ENCODE measurements at places on chromosomes 12 and 14.

DNA sequence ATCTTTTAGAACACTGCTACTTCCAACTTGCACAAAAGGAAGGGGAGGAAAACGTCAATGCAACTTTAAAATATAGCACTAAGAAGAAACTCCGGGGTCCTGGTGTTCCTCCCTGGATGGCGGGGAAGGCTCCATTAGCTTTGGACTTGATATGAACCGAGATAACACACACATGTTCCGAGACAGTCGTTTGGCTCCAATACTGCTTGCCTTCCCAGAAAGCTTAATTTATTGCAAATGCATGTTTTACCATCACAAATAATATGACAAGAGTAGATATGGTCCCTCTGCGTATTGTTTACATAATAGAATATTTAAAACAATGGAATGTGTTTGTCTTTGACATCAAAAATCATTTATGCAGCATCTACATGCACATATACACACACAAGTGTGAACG lies 87.6 kb upstream of the CLMN start:
- no peak for DNase-seq

DNA sequence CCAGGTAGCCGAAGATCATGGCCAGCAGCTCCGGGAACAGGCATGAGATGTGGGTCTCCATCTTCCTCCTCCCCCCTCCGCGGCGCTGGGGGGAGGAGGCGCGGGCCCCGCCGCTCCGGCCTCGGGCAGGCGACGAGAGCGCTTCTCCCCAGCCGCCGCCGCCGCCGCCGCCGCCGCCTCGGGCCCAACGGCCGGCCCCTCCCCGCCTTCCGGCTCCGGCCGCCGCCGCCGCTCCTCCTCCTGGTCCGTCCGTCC lies 448 bp downstream of the FBXL14 start:
- DNase-seq = no peak

- no peak for DNase-seq
Measured at GRCh38 chr12:69334158-69334557, 14.0 kb upstream of the LYZ start.

DNA sequence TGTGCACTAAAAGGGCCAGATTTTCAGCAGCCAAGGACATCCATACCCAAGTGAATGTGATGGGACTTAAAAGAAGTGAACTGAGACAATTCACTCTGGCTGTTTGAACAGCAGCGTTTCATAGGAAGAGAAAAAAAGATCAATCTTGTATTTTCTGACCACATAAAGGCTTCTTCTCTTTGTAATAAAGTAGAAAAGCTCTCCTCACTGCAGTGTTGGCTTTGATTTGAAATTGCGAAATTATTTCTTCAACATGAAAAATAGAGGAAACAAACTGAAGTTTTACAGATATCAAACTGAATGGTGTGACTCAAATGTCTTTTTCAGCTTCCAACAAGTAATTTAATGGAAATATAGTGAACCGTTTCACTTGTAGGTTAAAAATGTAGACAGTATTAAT lies 11.3 kb upstream of the KCNMB4 start:
- no peak for DNase-seq

- DNase-seq = no peak
Measured at GRCh38 chr14:47626151-47627035, 49.0 kb downstream of the MDGA2 start.

- DNase-seq = no peak
Measured at GRCh38 chr14:32925439-32925838, 13.2 kb upstream of the NPAS3 start.

DNA sequence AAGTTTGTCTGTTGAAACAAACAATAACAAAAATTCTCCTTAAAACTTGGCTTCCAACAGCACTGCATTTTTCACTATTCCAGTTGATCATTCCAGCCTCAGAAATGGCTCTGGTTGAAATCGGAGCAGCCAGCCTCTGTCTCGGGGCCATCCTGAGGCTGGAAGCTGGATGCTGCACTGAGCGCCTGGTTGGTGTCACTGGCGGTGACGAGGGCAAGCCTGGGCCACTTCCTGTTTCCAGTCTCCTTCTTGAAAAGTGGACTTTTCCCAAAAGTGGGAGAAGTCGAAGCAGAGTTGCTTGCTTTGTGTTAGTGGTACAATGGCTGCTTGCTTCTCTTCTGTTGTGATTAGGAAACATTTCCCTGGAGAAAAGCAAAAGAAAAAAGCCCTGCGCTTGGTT lies 48.7 kb downstream of the CCDC92 start:
- DNase-seq = no peak

DNA sequence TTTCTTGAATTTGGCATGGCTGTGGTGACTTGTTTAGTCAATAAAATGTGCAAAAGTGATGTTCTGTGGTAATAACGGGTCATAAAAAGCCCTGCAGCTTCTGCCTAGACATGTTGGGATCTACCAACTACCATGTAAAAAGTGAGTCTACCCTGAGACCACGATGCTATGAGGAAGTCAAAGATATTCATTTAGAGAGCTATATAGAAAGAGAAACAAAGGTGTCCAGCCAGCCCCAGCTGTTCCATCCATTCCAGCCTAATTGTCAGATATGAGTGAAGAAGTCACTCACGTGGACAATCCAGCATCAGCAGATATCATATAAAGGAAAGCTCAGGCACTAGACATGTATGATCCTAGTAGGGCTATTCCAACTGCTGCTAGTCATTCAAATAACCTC lies 117.2 kb upstream of the SSTR1 start:
- no peak for DNase-seq

DNA sequence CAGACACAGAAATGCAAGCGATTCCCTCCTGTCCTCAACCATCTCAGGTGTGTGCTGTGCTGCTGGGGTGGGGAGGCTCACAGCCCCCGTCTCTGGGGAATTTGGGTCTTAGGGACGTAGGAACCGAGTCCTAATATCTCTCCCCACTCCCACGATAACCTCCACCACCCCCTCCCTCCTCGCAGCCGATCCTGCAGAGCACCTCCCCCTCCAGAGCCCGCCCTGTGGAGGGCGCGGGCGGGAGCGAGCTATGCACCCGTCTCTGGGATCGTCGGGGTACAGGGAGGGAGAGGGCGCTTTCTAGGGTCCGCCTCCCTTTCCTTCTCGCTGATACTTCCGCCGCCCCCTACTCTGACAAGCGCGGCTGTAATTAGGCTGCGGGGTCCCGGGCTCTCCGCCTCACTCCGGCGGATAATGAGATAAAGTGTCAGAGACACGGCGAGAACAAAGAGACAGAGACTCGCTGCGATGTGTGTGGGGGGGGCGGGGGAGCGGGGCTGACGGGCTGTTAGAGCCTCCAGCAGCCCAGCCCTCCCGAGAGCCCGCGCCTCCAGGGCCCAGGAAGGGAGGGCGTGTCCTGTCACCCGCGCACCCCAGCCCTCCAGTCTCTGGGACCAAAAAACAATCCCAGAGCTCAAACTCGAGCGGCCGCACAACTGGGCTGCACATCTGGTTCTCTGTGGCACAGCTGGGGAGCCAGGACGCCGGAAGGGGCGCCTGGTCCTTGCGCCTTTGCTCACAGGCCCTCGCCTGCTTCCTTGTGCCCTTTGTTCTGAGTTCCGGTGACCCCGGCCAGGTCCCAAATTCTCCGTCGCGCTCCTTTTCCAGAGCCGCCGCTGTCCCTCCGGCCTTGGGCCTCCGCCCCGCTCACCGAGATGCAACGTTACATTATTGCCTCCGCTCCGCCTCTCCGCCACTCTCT lies 8.7 kb downstream of the SHMT2 start:
- no peak for DNase-seq

GRCh38 chr12:43730283-43730682 lies 28.3 kb downstream of the PUS7L start:
- no peak for DNase-seq

DNA sequence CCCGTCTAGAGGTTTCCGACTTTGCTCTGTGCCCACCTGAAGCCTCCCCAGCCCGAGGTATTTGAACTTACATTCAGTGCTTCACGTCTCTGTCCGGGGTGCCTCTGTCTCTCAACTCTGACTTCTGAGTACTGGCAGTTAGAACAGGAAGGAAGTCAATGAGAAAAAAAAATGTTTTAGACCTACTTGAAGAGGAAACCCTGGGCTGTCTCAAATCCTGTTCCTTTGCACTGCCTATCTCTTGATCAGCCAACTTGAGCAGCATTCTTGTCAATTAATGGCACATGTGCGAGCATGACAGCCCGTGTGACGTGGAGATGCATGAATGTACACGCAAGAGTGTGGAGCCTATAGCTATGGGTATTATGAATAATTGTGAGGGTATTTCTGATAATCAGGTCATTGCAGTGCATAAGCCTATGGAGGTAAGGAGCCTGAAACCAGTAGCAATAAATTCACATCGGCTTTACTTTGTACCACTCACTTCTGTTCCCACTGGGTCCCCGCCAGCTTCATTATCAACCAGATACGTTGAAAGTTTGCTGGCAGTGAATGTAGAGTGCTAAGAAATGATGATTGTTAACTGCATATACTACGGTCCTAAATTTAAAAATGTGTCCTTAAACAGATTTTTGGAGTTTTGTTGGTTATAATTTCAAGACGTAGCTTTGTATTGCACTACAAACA lies at the start of gene ARHGDIB:
Gene ARHGDIB (minus strand): TSS at position 136 of the 687 bp plus-strand sequence. CDS start 10,889 bp downstream, outside the sequence.
- DNase-seq = peak; percentile 51

DNA sequence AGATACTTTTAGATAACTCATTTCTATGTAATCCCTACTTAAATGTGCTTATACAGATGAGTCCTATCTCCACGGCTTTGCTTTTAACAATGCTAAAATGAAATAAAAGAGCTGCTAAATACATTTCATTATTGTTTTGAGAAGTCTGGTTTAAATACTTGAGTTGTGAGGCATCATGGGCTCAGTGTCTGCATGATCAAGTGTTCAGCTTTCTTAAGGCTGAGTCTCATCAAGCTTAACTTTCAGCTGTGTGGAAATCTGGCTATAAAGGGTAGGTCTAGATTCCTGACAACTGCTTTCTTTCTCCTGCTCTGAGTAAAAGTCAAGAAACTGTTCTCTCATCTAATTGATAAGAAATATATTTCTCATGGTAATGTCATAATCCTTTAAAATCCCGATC lies 235.4 kb downstream of the FSCB start:
- no peak for DNase-seq

GRCh38 chr14:37591941-37592481 lies 3.0 kb downstream of the FOXA1 start:
- no peak for DNase-seq

GRCh38 chr12:5630726-5631125 lies 198.8 kb downstream of the NTF3 start:
- DNase-seq = no peak

DNA sequence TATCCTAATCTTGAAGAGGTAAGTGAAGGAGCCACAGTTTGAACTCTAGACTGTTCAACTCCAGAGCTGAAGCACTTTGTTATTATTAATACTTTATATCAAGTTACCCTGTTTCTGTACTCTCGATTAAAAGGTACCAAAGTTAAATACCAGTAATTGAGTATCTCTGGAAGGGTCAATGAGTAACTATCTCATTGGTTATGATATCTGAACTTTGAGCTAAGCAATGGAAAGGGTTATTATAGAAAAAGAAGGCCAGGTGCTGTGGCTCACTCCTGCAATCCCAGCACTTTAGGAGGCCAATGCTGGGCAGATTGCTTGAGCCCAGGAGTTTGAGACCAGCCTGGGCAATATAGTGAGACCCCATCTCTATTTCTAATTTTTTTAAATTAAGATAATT lies 9.9 kb downstream of the TMEM19 start:
- no peak for DNase-seq

- no peak for DNase-seq
Measured at GRCh38 chr14:54617467-54617866, 50.5 kb downstream of the SAMD4A start.
